ENCODE measurements at places on chromosomes 12 and 14. TPM values are rescaled to one million over a fixed set of nuclear protein-coding genes. Genes with fewer than 3 reads are reported as not detected.

ACTR6 gene
- total RNA-seq: 22.4 TPM

- no peak for DNase-seq
Observed at GRCh38 chr12:16726879-16727278, 120.9 kb upstream of the LMO3 start.

GRCh38 chr12:46725332-46725731, 100.5 kb downstream of the SLC38A4 start:
- no peak for DNase-seq

ABHD12B gene
- not detected for total RNA-seq

DNA sequence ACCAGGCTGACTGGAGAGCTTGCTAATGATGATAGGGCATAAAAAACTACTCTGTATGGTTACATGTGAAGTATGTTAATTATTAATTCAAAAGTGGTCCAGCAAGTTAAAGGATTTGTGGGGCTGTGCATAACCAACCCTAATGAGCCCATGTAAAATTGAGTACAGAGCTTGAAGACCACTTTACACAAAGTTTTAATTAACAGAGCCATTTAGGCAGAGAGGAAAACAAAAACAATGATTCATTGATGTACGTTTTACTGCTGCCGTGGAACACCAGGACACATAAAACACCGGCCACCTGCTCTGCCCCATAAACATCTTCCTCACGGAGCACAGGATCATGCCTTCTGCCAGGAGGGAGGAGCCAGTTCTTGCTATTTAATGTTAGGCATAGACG, 83.5 kb downstream of the RIMBP2 start:
- no peak for DNase-seq

ACVRL1 gene
- 64.0 TPM for total RNA-seq

RIPK3 gene
- total RNA-seq: 2.6 TPM

GRCh38 chr12:51191516-51192283, 18.8 kb upstream of the TFCP2 start:
- DNase-seq: no peak

GRCh38 chr14:82035397-82035796, 501.7 kb upstream of the SEL1L start:
- DNase-seq: no peak

PLBD1 gene
- total RNA-seq: 10.0 TPM

GRCh38 chr14:89252887-89253532, 164.0 kb downstream of the FOXN3 start:
- DNase-seq: no peak

DNA sequence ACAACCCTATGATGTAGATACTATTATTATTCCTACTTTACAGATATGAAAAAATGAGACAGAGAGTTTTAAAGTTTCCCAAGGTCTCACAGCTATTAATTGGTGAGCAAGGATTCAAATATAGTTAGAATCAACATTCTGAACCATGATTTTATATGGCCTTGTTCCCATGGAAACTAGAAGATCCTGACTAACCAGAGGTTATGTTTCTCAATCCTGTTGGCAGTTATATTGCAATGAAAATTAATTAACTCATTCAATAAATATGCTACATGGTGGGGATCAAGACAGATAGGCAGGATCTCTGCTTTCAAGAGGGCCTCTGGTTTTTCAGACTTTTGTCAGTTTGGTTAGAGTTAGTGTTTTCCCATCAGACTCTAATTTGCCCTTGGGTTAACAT, 9.3 kb upstream of the FUT8 start:
- no peak for DNase-seq

DNA sequence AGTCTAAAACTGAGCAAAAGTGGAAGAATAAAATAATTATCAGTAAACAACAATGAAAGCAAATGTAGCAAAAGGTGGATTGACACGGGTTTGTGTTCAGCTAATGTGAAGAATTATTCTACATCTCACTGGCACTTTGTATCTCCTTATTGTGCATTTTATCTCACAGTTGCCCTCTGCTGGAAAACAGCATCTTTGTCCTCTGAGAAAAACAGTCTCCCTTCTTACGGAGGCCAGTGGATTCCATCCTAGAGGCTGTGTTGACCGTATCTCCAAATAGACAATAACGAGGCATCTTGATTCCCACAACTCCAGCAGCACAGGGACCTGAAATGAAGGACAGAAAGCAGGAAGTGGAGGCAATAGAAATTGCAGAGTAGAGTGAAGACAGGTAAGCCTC, 51.3 kb upstream of the PLBD1 start:
- DNase-seq: no peak

GRCh38 chr12:9033265-9033887, 44.0 kb downstream of the KLRG1 start:
- DNase-seq: no peak

DNA sequence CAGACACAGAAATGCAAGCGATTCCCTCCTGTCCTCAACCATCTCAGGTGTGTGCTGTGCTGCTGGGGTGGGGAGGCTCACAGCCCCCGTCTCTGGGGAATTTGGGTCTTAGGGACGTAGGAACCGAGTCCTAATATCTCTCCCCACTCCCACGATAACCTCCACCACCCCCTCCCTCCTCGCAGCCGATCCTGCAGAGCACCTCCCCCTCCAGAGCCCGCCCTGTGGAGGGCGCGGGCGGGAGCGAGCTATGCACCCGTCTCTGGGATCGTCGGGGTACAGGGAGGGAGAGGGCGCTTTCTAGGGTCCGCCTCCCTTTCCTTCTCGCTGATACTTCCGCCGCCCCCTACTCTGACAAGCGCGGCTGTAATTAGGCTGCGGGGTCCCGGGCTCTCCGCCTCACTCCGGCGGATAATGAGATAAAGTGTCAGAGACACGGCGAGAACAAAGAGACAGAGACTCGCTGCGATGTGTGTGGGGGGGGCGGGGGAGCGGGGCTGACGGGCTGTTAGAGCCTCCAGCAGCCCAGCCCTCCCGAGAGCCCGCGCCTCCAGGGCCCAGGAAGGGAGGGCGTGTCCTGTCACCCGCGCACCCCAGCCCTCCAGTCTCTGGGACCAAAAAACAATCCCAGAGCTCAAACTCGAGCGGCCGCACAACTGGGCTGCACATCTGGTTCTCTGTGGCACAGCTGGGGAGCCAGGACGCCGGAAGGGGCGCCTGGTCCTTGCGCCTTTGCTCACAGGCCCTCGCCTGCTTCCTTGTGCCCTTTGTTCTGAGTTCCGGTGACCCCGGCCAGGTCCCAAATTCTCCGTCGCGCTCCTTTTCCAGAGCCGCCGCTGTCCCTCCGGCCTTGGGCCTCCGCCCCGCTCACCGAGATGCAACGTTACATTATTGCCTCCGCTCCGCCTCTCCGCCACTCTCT, 8.7 kb downstream of the SHMT2 start:
- peak; percentile 67 for DNase-seq

DNA sequence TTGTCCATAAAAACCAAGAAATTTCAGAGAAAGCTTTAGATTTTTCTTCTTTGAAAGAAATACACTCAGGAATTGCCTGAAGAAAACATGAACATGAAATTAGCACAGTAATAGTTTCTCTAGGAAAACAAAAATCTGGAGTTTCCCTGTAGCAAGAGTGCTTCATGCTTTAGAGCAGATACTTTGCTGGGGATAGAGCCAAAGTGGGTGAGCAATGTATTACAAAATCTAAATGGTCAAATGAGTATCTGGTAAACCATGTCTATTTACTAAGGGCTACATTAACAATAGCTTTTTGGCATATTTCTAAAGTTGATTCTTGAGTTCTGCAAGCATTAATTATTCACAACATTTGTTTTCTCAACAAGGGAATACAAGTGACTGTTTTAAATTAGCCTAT, 26.2 kb downstream of the AVPR1A start:
- no peak for DNase-seq

DNA sequence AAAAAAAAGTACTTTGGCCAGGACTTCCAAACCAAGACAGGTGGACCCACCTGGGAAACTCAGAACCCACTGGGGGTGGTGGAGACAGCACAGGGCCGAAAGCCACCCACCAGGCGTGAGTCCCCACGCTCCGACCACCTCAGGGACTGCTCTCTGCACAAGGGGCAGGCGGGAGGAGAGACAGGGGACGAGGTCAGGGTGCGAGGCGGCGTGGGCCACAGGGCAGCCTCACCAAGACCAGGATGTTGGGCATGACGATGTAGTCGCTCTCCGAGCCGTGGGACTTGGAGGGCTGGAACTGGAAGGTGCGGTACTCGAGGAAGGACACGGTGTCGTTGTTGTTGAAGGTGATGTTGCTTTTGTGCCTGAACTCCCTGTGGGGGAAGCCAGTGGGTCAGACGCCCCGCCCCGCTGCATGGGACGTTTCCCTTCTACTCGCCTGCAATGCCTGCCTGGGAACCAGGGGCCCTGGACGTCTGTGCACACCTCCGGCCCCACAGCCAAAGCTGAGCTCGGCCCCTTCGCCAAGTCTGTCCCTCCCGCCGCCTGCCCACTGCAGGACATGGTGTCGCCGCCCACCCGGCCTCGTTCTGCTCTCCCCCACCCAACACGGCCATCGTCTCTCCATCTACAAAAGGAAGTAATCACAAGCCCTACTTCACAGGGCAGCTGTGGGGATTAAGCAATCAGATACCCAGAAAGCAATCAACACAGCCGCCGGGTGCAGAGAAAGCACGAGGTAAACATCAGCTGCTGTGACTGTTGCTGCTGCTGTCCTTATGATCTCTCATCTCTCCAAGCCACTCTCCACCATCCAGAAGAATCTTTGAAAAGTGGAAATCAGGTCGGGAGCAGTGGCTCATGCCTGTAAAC, 48.7 kb downstream of the SCARB1 start:
- DNase-seq: no peak

GRCh38 chr14:77598366-77599070, 17.9 kb downstream of the SPTLC2 start:
- DNase-seq: no peak

DNA sequence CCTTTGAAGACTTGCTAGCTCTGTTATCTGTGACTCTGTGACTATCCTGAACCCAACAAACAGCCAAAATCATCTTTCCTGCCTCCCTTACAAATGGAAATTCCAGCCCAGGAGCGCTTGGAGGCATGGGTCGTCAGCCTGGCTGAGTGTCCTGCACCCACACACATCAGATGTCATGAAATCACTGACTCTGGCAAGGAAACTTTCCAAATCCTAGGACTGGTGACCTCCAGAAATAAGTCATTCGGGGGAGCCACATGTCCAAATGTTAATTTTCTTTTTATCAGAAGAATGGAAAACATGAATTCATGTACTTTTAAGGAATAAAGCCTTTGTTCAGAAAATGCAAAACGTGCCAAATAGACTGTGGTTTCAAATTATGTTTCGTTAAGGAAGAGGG, 96.3 kb upstream of the EVL start:
- DNase-seq: no peak

CFAP251 gene
- 1.1 TPM for total RNA-seq

DNA sequence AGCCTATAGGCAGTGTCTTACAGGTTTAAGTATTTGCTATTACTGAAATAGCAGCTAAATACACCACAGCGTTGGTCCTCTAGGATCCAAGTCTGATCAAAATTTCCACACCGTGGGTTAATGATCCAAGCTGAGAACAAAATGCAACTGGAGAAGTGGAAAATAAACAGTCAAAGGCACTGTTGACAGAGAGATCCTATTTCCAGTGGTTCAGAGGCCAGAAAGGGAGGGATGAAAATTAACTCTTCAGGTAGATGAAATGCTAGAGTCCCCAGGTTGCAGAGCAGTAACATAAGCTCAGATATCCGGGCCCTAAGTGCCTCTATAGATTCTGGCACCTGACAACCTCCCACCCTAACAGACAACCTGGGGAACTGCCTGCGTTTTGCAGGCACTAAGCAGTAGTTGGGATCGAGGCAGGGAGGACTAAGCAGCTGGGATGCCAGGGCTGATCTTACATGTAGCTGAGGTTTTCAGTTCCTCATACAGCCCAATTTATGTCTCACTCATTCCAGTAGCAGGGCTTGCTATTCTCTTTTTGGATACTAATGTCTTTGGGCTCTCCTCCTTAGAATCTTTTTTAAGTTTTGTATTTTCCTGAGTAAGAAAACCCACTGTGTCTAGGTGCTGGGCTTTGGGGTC, 42.7 kb upstream of the CRACR2A start:
- no peak for DNase-seq

DNA sequence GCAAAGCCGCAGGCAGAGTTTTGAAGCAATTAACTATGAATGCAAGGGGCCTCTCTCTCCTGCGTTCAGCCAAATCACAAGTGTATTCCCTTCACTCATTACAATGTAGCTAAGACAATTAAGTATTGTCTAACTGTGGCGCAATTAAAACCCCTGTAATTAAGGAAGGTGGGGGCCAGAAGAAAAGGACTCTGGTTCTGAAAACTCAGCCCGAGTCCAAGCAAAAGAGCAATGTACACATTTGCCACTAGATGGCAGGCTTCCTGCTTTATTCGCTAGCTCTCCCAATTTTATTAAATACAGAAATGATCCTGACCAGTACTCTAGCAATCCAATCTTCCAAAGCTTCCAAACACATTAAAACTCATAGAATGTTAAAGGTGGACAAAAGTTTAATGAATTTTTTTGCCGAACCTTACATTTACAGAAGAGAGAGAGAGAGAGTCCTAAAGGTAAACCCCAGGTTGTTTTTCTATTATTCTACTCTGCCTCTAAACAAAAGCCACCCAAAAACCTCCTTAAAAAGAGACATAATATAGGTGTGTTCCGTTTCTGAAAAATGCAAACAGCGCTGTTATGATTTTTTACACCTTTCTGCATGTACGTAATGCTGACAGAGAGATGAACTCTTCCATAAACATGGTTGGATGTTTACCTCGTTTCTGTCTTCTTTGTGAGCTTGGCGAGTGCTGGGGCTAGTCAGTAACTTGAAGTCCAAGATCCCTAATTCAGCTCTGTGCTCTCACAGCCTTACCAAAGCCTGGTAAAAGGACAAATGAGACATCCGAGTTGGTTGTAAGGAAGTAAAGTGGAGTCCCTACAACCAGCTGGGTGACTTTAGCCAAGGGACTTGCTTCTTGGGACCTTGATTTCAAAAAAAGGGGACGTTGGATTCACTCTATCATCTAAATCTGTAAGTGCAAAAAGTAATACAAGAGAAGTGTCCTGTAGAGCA, 50.9 kb upstream of the VASH1 start:
- DNase-seq: no peak

- no peak for DNase-seq
Observed at GRCh38 chr14:53591816-53592215, 364.8 kb downstream of the BMP4 start.

TMEM179 gene
- total RNA-seq: 1.4 TPM

ZNF84 gene
- total RNA-seq: 28.8 TPM

DNA sequence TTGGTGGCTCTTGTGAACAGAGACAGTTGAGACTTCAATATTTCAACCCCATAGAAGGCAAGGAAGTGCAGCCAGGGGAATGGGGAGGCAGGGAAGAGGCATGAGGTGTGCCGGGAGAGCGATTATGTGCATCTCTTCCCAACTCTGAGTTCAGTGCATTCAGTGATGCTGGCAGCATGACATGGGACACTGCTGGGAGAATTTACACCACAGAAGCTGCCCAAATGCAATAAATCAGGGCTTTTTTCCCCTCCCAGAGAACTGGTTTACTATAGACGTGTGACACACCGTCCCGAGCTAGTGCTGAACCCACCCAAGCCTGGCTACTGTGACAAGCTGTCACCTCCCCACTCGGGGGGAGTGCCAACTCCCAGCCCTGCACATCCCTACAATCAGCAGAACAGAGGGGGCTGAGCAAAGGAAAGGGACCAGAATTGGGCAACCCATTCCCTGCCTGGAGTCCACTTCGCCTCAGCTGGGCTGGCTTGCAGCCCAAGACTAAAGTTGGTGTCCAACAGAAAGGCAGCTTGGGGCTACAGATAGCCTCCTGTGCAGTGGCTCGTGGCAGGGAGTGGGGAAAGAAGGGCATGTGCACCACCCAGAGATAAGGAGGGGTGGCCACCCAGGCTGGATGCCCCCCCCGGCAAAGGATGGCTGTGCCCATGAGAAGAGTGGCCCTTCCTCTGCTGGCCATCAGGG, 16.7 kb downstream of the AHSA1 start:
- DNase-seq: no peak

STAC3 gene
- total RNA-seq: 2.5 TPM

Data from sigmoid colon (tissue), 7 donors.